ENCODE measurements at places on chromosomes 4 and X.

DNA sequence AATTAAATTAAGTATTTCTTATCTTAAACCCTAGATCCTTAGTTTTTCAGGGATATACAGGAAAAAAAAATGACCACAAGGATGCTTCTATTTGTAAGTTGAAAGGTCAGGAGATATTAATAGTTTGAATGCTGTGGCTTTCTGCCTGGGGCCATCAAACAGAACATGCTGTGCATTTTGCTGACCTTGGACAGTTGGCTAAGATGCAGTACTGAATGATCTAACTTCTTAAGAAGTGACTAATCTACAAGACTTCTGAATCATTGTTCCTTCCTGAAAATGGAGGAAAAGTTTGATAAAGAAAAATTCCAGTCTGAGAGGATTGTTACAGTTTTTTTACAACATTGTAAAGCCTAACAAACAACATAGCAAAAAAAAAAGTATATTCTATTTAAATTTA, 237.8 kb upstream of the JADE1 start:
- peaks cover 26% of the 10 kb centered on the region for H3K4me1 ChIP-seq
- H3K4me3 ChIP-seq, result no peak overlapping the region
- no peaks in the 10 kb centered on the region for H3K27me3 ChIP-seq
- DNase-seq, result no peak

- no peaks in the 10 kb centered on the region for H3K36me3 ChIP-seq
- no peaks in the 10 kb centered on the region for H3K4me1 ChIP-seq
- no peak for DNase-seq
- no peak overlapping the region for H3K27ac ChIP-seq
These were observed 372.9 kb upstream of the TENM3 start for GRCh38 chr4:181870326-181870725.

GRCh38 chrX:13837290-13837745, 20.4 kb upstream of the GPM6B start:
- H3K36me3 ChIP-seq, result no peaks in the 10 kb centered on the region
- H3K4me1 ChIP-seq, result no peaks in the 10 kb centered on the region
- no peaks in the 10 kb centered on the region for H3K27me3 ChIP-seq

DNA sequence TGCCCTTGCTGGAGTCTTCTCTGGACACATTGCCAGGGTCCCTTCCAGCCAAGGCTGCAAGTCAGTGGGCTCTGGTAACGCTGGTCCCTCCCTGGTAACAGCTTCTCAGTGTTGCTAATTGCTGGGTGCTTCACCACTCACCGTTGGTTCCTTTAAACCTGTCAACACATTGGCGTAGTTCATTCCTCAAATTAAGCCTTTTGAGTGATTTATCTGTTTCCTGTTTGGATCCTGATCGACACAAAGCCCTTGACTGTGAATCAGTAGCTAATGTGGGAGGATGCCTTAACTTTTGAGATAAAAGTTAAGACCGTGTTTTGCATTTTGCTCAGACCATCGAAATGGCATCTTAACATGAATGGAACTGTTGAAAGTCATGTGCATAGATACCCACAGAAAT, 125.9 kb downstream of the AMELX start:
- H3K36me3 ChIP-seq, result no peaks in the 10 kb centered on the region
- no peak overlapping the region for H3K4me3 ChIP-seq
- no peak overlapping the region for H3K27ac ChIP-seq
- H3K4me1 ChIP-seq, result peaks cover 4% of the 10 kb centered on the region

GRCh38 chr4:150010525-150011126, 67.6 kb upstream of the DCLK2 start:
- no peak for DNase-seq
- H3K36me3 ChIP-seq, result no peaks in the 10 kb centered on the region
- H3K4me1 ChIP-seq, result no peaks in the 10 kb centered on the region
- H3K27ac ChIP-seq, result no peak overlapping the region
- no peak overlapping the region for H3K4me3 ChIP-seq

DNA sequence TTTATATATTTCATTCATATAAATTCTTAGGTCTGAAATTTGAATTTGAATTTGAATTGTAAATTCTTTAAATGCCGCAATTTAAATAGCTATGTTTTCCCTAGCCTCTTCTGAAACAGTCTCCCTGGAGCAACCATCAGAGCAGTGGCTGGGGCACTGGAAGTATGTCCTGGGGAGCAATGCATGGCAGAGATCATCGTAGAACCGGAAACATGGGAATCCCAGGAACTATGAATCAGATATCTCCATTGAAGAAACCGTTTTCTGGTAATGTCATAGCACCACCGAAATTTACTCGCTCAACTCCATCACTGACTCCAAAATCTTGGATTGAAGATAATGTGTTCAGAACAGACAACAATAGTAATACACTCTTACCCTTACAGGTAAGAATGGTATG, 4.9 kb downstream of the CPEB2 start:
- DNase-seq, result no peak
- no peak overlapping the region for H3K4me3 ChIP-seq
- peaks cover 32% of the 10 kb centered on the region for H3K4me1 ChIP-seq
- peaks cover 17% of the 10 kb centered on the region for H3K36me3 ChIP-seq
- H3K27me3 ChIP-seq, result no peaks in the 10 kb centered on the region
- H3K27ac ChIP-seq, result no peak overlapping the region

All from suprapubic skin (tissue), 4 donors.